ENCODE measurements at places on chromosomes 2 and 18.

DNA sequence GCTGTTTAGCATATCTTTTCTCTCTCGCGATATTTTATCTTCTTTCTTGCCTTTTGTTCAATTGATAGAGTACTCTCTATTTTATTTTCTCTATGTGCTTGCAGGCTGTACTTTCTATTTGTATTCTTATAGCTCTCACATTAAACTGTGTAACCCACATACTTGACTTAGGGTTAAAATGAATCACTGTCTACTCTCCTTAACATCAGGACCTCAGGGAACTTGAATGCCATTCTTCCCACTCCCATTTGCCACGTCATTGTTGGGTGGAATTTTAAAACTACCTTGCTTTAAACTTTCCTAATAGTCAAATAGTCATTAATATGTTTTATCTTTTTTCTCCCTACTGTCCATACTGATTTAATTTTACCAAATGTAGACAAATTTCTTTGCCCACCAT is 269.7 kb downstream of the ALPK2 start:
- no peak for DNase-seq

DNA sequence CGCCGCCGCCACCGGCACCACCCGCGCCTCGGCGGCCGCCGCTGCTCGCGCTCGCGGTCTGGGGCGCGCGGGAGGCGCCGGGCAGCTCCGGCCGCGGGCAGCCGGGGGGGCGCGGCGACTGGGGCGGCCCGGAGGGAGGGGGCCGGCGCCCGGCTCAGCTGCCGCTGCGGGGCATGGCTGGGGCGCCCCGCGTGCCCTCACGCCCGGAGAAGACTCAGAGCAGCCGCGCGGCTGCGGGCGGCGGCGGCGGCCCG is 295 bp downstream of the GAREM1 start:
- DNase-seq, result no peak

GRCh38 chr2:200735061-200735460 is 76.6 kb upstream of the BZW1 start:
- DNase-seq, result no peak

DNA sequence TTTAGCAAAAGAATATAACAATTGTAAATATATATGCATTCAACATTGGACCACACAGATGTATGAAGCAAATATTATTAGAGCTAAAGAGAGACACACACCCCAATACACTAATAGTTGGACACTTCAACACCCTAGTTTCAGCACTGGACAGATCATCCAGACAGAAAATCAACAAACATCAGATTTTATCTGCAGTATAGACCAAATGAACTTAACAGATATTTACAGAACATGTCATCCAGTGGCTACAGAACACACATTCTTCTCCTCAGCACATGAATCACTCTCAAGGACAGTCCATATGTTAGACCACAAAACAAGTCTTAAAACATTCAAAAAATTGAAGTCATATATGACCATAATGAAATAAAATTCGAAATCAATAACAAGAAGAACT is 22.1 kb upstream of the EVA1A start:
- no peak for DNase-seq

DNA sequence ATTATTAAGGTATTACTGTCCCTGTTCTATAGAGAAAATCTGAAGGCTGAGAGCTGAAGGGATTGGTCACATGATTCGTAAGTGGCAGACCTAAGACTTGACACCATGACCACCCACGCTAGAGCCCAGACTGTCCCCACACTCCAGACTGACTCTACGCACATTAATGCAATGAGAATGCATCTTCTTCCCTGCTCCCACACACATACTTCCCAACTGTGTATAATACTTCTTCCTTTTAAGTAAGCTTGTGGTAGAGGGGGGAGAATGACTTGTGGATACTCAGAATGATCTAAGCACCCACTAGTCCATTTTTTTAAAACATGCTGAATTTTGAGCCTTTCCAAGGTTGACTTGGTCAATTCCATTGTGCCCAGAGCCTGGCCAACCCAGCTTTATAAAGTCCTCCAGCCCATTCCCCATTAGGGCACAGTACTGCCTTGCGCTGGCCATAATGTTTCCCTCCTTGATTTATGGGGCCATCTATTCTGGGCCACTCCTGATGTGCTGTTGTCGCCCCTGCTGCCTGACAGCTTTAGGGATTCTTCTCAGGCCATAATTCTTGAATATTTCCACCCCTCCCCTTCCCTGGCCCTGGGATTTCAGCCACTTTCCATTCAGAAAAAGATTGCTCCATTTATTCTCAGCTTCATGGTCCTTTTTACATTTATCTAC is 28.7 kb downstream of the ALK start:
- DNase-seq, result no peak

GRCh38 chr2:197304556-197305011 is 6.0 kb downstream of the ANKRD44 start:
- DNase-seq, result no peak

- DNase-seq, result no peak
Measured at GRCh38 chr18:9410515-9410914, 64.8 kb upstream of the RALBP1 start.

DNA sequence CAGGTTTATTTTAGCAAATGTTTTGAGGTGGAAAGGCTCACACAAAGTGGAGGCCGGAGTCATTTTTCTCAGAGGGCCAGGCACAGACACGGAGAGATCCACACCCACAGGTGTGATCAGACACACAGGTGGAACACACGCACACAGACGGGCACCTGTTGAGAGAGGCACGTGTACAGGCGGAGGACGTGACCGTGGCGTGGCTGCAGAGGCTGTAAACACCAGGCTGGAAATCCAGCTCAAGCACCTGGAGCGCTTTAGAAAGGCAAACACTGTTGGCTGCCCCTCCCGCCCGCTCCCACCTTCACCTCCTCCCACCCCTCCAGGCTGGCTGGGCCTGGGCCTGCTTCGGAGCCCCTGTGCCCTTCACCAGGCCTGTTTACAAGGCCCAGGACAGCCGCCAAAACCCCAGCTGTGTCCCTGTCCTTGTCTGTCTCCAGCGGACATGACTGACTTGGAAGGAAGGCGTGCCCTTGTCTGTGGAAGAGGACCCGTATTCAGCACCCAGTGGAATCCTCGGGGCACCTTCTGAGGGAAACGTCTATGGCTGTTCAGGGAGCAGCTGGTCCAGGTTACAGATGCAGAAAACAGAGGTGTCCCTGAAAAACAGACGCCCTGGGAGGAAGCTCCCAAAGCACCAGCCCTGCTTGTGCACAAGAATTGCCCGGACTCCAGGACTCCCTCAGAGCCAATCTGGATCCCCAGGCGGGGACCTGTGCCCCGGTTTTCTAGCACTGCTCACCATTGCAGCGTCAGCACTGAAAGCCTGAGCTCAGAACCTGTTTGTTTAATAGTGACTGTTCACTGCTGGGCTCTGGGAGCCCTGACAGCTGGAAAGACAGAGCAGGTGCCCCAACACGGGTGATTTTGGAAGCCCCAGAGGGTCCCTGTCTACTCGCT is 134.3 kb upstream of the HAAO start:
- no peak for DNase-seq

DNA sequence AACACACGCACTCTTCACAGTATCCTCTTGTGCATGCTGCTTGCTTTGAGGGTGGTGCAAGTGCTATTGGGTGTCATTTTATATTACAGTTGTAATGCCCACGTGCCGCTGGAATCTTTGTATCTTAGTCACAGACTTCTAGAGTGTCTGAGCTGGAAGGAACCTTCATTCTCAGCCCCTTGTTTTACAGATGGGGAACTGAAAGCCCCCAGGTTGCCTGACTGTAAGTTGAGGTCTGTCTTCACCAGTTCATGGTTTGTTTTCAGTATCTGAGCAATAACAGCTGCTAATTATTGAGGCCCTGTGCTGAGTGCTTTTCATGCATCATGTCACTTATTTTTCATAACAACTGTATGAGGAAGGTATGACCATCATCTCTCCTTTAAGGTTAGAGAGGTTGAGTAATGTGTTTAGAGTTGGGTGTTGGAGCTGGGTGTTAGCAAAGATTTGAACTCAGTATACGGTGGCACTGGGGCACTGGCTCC is 77.0 kb downstream of the PRKCE start:
- no peak for DNase-seq

Measured in AG04450 (cell line).